RWPE2 (cell line): ENCODE measurements at places on chromosomes 1 and 21.

DNA sequence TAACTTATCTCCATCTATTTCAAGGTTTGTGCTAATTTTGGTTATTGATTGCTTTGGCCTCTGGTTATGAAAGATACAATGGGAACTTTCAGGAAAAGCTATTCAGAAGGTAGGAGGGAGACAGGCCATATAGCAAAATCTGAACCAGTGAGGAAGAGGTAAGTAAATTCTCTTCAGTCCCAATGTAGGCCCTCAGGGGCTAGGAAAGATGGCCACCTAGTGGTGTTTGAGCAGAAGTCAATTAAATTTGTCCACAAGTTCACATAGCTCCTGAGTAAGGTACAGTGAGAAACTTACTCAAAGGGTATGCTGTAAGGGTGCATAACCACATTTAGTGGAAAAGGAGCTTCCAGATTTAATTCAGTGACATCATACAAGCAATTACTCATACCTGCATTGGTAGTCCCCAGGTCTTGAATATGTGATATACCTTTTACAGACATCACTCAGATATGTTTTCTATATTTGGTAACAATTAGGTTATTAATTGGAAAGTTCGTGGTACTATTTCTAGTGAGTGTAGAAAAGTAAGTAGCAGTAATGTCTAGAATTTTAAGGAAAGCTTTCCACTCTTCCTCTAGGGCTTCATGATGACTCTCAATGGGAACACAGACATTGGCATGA is 21.4 kb upstream of the FMO1 start:
- no peak for DNase-seq

DNA sequence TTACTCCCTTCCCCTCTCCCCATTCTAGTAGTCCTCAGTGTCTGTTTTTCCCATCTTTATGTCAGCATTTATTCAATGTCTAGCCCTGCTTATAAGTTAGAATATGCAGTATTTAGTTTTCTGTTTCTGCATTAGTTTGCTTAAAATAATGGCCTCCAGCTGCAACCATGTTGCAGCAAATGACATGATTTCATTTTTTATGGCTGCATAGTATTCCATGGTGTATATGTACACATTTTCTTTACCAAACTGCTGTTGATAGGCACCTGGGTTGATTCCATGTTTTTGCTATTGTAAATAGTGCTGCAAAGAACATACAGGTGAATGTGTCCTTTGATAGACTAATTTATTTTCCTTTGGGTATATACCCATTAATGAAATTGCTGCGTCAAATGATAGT is 267.7 kb downstream of the SRGAP2C start:
- DNase-seq, result no peak

DNA sequence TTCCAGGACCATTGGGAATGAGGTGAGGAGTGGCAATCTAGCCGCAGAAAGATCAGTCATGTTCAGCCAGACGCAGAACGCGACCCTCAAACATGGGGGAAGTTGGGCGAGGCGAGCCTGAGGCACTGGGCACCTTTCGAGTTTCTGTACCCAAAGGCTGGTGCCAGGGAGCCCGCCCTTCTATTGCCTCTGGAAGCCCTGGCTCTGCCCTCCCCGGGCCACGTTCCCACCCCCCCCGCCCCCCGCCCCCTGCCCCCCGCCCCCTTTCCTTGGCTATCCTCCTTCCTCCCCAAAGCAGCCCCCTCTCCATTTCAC is 2.2 kb upstream of the ZBTB7B start:
- DNase-seq, result peak; percentile 42

DNA sequence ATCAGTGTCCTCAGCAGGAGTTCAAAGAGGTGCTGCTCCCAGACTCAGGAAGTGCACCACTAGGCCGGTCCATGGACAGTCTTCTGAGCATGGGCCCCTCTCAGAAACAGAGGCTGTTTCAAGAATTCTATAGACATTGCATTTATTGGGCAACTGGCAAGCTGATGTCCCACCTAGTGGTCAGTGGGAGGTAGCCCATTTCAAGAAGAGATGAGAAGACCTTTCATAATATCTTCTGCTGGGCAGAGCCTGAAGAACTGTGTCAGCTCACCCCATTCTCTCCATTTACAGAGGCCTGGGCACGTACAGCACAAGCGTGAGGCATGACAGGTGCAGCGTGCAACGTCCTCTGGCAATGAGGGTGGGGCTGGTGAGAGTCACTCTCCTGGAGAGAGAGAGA is 216.0 kb downstream of the DYRK1A start:
- no peak for DNase-seq

DNA sequence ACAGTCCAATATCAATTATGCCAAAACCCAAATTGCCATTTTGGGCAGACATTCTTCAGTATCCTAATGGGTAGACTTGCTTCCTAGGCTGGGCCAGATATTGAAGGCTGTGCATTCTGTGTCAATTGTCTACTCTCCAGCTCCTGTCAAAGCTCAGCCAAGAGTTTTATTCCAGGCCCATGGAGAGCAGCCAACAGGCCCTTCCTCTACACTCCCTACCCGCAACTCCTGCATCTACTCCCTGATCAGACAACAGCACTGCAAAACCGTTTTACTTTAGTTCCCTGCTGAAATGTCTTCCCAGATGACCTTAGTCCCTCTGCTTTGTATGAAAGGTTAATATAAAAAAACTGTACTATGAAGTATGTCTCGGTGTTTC is 6.6 kb upstream of the ADORA3 start:
- DNase-seq, result no peak

DNA sequence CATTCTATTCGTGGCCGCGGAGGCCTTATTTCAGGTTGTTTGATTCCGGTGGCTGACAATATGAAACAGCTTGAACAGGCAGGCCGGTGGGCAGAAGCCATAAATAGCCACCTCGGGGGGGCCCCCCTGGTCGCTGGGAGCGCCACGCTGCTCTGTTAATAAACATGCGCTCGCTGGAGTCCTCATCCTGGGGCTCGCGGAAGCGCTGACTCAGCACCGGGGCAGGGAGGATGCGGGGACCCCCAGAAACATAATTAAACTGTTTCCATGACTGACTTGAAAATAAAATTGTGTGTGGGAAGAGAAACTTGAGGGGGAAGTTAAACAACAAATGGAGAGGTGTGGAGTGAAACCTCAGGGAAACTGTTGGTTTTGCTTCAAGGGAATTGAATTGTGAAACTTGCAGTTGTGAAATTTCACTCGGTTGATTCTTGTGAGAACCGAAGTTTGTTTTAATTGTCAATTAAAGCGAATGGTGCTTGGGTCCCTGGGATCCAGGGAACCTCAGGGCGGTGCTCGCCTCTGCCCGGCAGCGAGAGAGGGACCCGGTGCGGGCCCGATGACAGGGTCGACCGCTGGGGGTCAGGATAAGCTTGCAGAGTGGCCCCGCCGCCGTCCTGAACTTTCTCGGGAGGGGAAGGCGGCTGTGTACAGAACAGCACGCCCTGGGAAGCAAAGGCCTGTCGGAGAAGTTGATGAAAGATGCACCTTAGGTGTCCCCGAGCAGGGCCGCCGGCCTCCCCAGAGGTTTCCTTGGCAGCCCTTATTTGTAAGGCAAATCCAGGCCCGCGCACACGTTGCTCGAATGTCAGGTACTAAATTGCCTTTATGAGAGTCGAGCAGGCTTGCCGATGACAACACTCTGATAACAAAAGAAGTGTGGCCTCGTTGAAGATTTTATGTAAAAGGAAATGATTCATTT is 176.9 kb upstream of the LMO4 start:
- no peak for DNase-seq

DNA sequence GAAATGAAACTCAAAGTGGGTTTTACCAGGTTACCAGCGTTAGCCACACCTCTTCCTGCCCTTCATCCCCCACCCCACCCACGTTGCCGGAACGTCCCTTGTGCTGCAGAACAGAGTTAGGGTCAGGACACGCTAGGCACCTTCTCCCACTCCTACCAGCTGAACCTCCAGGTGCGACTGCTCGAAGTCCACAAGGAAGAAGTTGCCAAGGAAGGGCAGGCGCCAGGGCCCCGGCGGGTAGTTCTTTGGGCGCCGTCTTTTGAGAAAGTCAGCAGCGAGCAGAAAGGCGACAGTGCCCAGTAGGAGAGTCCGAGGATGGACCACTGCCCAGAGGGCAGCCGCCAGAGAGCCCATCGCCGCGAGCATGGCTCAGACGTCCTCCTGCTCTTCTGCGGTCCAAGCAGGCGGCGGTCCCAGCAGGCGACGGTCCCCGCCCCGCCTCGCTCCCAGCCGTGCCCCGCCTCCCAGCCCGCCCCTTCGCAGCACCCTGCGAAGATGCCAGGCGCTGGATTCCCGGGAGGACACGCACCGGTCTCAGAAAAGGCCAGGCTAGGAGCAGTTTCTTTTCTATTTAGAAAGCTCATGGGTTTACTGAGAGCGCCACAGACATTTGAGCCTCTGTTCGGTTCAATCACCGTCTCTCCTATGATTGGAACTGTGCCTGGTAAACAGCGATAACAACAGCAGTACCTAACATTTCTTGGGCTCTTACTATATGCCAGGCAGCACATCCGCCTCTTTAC is at the start of gene CYP2J2:
TSS of gene CYP2J2 (minus strand) at position 393 of the 743 bp plus-strand sequence. CDS start at position 366, 27 bp downstream.
- peak; percentile 60 for DNase-seq

DNA sequence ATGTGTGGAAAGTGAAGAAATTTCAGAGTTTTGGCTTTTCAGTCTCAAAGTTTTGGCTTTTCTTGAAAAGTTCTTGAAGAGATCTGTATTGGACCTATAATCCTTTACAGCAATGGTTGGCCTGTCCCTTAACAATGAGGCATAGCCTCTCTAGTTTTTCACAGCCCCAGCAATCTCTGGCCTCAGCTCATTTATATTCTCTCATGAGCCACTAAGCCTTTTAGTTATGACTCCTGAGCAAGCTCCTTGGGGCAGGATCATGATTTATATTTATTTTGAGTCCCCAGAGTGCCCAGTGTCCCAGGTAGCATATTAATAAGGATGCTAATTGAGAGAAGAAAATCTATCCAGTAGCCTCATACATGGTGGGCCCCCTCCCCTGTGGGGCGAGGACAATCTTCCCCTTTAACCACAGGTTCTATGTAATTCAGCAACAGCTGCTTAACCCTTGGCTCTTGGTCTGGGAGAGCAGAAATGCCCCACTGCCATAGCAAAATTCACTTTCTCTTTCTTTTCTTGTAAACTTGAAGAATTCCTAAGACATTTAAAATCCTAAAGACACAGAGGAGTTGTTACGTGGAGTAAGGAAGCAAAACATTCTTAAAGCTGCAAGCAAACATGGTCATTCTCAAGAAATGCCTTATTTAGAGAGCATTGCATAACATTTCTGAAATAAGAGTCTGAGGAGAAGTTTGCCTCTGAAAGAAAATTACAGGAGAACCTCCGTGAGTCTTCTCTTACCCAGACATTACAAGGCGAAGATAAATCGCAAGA is 6.3 kb downstream of the NGF start:
- DNase-seq, result no peak

- no peak for DNase-seq
Observed at GRCh38 chr1:113530021-113530420, 139.7 kb downstream of the MAGI3 start.

DNA sequence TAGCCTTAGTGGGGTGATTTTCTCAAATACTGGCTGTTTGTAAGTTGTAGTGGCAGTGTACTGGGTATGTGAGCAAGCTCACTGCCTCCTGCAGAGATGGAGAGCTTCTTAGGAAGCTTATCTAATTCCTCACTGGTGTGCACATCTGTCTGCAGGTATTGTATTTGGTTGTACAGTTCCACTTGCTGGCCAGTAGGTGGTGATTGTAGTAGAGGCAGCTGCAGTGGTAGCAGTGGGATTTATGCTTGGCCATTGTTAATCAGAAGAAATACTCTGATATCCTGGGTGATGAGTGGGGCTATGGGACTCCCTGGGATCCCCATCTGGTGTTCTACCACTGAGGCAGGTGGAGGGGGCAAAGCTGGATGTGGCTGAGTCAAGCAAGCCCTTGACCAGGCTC is 276.1 kb upstream of the SPAG17 start:
- DNase-seq, result no peak

- DNase-seq, result no peak
Observed at GRCh38 chr1:63810936-63811469, 37.2 kb downstream of the ROR1 start.
